ENCODE measurements at places on chromosomes 4 and X. TPM values are rescaled to one million over a fixed set of nuclear protein-coding genes. Genes with fewer than 3 reads are reported as not detected.

The SHOX gene
- not detected for total RNA-seq

- DNase-seq = peak; percentile 56
Observed at GRCh38 chrX:66635360-66635759, 3.5 kb downstream of the EDA2R start.

DNA sequence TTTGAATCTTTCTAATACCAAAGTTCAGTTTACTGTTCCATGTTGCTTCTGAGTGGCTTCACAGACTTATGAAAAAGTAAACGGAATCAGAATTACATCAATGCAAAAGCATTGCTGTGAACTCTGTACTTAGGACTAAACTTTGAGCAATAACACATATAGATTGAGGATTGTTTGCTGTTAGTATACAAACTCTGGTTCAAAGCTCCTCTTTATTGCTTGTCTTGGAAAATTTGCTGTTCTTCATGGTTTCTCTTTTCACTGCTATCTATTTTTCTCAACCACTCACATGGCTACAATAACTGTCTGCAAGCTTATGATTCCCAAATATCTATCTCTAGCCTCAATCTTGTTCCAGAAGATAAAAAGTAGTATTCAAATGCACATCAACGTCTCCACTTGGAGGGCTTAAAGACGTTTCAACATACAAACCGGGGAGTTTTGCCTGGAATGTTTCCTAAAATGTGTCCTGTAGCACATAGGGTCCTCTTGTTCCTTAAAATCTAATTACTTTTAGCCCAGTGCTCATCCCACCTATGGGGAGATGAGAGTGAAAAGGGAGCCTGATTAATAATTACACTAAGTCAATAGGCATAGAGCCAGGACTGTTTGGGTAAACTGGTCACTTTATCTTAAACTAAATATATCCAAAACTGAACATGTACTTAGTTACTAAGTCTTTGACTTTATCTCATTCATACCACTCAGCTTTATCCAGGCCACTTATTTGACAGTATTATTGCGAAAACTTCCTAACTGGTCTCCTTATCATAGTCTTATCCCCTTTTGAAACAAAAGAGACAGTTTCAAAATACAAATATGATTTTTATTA, 3.6 kb upstream of the AFP start:
- DNase-seq = no peak

The WDR45 gene
- total RNA-seq = 43.7 TPM

DNA sequence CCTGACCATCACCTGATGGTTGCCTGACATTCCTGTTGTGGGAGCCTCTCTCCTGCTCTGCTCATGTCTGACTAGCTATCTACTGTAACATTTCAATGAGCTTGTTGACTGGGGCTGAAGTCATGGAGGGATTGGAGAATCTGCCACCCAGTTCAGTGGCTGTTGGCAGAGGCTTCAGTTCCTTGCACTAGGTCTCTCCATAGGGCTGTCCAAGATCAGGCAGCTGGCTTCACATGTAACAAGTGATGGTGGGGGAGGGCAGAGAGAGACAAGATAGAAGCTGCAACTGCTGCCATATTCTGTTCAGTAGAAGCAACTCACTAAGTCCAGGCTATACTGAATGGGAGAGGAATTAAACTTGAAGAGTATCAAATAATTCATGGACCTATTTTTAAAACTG, 14.1 kb upstream of the CCNI start:
- no peak for DNase-seq

- DNase-seq = no peak
Observed at GRCh38 chrX:69102612-69103194, 62.5 kb downstream of the PJA1 start.

The MAPK10 gene
- 1.3 TPM for total RNA-seq

DNA sequence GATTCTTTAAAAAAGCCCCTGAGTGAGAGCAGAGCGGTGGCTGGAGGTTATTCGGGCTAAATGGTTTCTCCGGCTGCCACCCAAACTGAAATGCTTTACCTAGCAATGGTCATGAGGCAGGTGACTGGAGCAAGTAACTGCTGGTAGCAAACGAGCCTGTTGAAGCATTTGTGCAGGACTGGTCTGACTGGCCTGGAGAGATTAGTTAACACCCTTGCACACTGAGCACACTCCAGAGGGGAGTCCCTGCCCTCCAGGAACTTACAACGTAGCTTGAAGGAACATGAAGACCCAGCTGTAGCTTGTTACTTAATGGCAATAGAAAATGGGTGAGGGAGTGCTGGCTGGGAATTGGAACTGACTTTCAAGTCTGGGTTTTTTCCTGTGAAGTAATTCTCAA, 40.4 kb downstream of the CCNG2 start:
- no peak for DNase-seq

The VEGFC gene
- 11.0 TPM for total RNA-seq

GRCh38 chr4:53055716-53056403, 193.7 kb downstream of the RASL11B start:
- DNase-seq = no peak

GRCh38 chrX:148385471-148385870, 114.9 kb upstream of the AFF2 start:
- DNase-seq = no peak

- DNase-seq = no peak
Observed at GRCh38 chrX:115650916-115651315, 89.9 kb downstream of the PLS3 start.

DNA sequence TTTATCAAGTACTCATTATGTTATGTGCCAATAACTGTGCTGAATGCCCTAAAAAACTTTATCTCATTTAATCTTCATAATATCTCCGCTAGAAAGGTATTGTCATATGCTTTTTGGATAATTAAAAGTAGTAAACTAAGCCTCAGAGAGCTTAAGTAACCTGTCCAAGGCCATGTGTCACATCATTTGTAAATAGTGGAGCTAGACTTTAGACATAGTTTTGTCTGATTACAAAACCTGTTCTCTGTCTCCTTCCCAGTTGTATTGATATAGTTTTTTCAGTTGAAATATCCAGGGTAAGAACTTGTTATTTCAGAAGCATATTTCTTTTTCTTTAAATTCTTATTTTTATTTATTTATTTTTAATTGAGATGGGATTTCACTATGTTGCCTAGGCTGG, 66.7 kb downstream of the TENM3 start:
- DNase-seq = no peak

- DNase-seq = no peak
Observed at GRCh38 chr4:138522366-138522765, 280.2 kb upstream of the SLC7A11 start.
